HT-29 (cell line): ENCODE measurements at places on chromosomes 2 and 18.

DNA sequence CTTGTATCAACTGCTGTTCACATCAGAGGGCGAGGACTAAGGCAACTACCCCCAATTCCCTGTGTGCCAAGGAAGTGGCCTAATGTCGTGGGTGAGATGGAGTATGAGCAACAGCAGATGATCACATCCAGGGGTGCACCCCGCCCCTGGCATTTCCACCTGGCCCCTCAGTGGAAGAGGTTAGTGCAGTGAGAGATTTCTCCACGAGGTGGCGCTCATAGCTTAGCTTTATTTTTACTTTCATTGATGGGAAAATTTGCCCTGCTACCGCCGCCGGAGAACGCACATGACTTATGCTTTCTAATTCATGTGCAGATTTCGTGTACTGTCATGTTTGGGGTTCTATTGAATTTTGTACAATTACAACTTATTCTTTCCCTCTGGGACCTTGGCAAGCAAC, 470.6 kb upstream of the MEX3C start:
- peak; percentile 72 for DNase-seq

DNA sequence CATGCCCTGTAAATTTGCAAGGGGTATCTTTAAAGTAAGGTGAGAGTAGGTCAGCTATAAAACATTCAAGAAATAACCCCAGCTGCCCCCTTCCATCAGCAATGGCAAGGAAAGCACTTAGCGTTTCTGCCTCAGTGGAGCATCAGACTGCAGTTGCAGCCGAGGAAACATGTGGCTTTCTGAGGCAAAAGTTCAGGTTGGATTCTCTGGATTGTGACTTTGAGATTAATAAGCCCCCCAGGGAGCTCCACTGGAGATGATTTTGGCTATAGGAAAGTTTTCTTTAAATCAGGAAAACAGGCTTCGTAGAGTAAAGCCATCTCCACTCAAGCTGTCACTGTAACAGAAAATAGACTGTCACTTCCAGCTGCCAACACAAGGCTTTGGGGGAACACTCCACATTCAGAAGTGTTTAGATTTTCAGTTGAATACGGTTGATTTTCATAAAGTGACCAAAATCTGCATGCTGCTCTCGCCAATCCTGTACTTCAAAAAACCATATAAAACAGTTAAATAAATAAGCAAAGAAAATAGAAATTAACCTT, 15.3 kb upstream of the RIT2 start:
- DNase-seq, result no peak

DNA sequence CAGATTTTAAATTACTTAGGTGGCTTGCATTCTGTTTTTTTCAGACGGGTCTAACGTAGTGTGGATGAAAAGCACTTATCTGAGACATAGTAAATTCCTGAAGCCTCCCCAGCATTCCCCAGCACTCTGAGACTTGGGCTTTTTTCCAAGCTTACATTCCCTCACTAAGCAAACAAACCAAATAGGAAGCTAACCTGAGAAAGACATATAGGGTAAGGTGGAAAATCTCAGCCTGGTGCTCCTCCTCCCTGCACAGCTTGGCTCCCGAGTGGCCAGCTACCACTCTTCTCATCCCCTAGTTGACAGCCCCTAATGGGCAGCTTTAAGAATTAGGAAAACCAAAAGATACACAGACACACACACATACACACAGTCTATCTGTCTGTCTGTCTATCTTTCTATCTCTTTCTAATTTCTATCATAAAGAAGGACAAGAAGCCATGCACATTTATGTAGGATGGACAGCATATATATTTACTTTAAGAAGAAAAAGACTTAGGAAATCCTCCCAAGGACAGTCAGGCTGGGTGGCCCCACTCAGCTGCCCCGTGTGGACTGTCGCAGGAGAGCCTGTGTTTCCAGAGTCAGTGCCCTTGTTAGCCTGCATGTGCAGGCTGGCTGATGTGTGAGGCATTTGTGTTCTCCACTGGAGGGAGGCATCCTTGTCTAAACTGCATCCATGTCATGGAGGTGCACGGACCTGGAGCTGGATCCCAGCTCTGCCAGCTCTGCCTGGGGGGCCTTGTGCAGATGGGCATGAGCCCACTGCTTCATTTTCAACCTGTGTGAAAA, 8.2 kb downstream of the CNNM3 start:
- DNase-seq, result peak; percentile 52

DNA sequence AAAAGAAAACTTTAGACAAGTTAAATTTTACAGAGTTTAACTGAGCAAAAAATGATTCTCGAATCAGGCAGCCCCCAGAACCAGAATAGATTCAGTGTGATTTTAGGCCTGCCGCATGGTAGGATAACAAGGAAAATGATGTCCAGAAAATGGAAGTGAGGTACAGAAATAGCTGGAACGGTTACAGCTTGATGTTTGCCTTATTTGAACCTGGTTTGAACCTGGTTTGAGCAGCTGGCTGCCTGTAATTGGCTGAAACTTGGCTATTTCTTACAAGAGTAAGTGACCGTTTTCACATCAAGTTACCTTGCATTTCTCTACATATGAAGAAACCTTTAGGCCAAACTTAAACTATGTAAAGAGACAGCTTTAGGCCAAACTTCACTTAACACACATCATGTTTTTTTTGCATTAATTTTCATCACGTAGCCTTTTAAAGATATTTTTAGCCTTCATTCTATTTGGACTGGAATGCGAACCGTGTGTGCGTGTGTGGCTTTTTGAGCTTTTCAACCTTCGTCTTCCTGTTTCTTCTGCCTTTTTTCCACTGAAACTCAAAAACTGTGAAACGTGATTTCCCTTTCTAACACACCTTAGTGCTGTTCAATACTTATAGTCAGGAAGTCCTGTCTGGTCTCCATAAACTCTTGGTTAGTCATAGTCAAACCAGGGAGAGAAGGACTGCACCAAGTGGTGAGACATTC, 4.5 kb upstream of the POLE4 start:
- DNase-seq, result no peak

GRCh38 chr2:168654705-168655104, 147.7 kb upstream of the NOSTRIN start:
- DNase-seq, result no peak

- no peak for DNase-seq
Measured at GRCh38 chr2:219272356-219272755, 6.8 kb upstream of the DNAJB2 start.

DNA sequence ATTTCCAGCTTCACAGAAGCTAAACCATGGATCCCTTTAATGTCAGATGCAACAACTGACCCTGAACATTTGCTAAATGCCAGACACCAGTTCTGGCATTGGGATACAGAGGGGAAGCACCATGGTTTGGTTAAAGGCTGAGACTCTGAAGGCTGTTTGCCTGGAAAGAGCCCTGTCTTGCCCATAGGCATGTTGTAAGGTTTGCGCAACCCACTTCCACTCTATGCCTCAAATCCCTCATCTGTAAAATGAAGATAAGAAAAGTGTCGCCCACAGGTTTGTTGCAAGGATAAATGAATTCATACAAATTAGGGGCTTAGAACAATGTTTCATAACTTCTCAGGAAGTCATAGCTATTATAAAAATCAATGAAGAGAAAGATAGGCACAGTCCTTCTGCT, 380.9 kb upstream of the GYPC start:
- DNase-seq, result no peak

DNA sequence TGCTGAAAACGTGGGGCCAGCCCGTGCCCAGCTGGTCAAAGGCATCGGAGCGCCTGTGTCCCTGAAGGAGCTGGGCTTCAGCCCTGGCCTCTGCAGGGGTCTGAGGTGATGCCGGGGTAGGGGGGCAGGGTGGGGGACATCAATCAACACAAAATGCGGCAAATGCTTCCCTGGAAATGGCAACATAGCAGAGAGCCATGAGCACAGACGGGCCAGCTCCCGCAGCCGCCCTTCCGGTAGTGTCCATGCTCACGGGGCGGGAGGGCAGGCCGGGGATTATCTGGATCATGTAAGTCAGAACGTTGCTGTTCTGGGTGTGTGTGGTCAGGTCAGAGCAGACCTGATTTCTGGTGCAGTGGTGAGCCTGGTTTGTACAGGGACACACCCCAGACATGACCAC, 56.5 kb upstream of the TWIST2 start:
- no peak for DNase-seq

- DNase-seq, result no peak
Measured at GRCh38 chr2:202149936-202150335, 76.9 kb downstream of the KIAA2012 start.

- DNase-seq, result no peak
Measured at GRCh38 chr2:85720533-85720932, 26.4 kb downstream of the GNLY start.

DNA sequence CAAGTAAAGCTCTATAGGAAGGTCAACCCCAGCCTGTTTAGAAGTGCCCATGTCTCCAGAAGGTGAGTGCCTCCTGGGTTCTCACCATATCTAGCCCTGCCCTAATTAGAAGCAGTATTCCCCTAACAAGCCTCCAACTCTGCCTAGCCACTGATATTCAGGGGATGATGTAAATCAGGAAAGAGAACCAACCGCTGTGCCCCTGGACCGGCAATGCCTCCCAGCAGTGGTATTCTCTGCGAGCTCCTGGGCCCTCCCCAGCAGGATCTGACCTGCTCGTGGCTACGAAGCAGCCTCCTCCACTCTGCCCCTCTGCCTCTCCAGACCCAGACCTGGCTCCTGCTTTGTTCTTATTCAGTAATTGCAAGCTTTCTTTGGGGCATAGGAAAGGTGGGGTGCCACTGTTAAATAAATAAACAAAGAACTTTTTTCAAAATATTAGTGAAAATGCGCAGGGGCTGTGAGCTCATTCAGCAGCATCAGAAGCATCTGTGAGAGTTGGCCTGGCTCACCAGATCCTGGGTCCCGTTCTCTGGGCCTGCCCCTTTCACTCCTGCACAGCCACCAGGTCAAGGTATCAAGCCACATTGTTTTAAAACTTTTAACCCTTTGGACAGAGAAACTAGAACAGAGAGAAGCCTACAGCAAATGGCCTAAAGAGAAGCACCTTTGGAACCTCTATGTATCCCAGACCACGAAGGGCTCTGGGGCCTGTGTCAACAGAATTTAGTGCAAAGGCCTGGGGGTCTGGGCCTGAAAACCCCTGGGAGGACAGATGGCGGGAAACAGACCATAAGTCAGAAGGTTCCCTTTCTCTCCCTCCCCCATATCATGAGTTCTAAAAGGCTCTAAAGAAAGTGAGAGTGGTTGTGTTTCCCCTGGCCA, 11.9 kb downstream of the MREG start:
- DNase-seq, result no peak

- peak; percentile 78 for DNase-seq
Measured at GRCh38 chr2:26605195-26605998, 35.8 kb downstream of the CIB4 start.

DNA sequence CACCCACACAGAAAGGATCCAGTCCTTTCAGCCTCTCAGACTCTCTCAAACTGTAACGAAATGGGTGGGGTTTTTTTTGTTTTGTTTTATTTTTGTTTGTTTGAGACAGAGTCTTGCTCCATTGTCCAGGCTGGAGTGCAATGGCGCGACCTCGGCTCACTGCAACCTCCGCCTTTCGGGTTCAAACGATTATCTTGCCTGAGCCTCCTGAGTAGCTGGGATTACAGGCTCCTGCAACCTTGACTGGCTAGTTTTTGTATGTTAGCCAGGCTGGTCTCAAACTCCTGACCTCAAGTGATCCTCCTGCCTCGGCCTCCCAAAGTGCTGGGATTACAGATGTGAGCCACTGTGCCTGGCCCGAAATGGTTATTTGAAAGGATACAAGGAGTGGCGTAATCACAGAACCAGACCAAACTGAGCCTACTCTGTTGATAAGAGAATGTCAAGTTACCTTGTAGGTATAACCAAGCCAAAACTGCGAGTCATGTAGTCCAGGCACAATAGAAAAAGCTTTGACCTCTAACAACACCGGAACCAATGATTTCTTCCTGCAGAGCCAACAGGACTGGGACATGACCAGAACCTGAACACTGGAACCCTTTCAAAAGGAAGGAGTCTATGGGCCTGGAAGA, 72.5 kb downstream of the NCAPH start:
- DNase-seq, result no peak

GRCh38 chr18:54357082-54357659, 487 bp downstream of the STARD6 start:
- DNase-seq, result peak; percentile 1

DNA sequence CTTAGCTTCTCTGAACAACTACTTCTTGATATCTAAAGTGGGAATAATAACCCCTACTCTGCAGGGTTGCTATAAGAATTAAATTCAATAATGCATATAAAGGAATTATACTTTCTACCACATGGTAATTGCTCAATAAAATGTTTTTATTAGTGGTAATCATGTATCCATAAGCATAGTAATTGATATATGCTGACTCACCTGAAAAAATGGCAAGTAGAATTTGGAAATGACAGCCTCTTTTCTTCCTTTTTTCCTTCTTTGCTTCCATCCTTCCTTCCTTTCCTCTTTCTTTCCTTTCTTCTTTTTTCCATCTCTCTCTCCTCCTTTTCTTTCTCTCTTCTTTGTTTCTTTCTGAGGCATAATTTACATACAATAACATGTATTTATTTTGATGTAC, 65.3 kb downstream of the DPP10 start:
- no peak for DNase-seq

- DNase-seq, result peak; percentile 68
Measured at GRCh38 chr18:48949606-48950535, 894 bp downstream of the SMAD7 start.

- DNase-seq, result no peak
Measured at GRCh38 chr2:226308986-226309385, 490.6 kb downstream of the IRS1 start.

- DNase-seq, result no peak
Measured at GRCh38 chr2:3125001-3125760, 252.4 kb downstream of the EIPR1 start.

GRCh38 chr2:233700028-233700635, 7.4 kb downstream of the UGT1A6 start:
- DNase-seq, result peak; percentile 75

DNA sequence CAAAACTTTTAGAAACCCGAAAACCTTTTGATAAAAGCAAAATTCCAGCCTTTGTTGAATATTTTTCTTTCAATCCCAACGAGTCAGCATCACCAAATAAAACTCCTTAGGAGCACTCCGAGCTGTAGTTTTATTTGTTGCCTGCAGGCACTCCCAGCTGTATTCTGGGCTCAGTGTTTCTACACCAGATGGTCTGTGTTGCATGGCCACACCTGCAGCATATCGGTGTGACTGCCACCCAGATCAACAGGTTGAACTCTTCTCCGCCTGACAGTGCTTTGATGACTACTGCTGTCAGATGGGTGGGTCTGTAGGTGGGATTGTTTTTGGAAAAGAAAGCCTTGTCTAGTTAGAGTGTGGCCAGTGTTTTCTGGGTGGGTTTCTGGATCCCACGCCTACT, 32.7 kb downstream of the APCDD1 start:
- no peak for DNase-seq
